ENCODE measurements at places on chromosomes 13 and 19.
A peak's percentile ranks its signal among the peaks of the same experiment; 100 is the strongest.

GRCh38 chr13:26621731-26622401 is 64.4 kb downstream of the WASF3 start:
- DNase-seq: no peak

- DNase-seq: no peak
These were observed 854 bp downstream of the RNASEH2B start for GRCh38 chr13:50910485-50910805.

DNA sequence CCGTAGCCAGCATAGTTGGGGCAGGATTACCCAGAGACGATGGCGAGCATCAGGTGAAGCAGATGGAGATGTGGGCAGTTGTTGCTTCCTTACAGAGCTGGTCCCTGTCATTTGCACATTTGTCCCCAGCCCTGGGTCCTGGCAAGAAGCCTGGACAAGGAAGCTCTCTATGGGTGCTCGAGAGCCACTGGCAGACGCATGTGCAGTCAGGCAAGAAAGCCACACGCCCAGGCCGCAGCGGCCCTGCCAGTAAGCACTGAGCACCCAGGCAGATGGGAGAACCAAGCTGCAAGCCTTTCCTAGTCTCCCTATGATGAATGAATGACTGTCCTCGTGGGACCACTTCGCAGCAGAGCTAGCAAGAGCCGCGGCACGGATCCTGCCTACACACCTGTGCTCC is 182.8 kb downstream of the FOXO1 start:
- no peak for DNase-seq

GRCh38 chr19:5487222-5487621 is 32.0 kb downstream of the ZNRF4 start:
- DNase-seq: no peak

DNA sequence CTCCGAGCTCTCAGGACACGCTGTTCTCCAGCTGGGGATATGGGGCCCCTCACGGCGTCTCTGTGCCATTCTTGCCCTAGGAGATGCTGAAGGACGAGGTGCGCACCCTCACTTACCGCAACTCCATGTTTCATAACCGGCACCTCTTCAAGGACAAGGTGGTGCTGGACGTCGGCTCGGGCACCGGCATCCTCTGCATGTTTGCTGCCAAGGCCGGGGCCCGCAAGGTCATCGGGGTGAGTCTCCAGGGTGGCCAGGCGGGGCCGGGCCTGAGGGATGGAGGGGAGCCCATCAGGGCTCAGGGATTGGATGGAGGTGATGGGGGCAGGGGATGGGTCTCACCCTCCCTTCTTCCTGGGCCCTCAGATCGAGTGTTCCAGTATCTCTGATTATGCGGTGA is 4.8 kb downstream of the PRMT1 start:
- DNase-seq: no peak

DNA sequence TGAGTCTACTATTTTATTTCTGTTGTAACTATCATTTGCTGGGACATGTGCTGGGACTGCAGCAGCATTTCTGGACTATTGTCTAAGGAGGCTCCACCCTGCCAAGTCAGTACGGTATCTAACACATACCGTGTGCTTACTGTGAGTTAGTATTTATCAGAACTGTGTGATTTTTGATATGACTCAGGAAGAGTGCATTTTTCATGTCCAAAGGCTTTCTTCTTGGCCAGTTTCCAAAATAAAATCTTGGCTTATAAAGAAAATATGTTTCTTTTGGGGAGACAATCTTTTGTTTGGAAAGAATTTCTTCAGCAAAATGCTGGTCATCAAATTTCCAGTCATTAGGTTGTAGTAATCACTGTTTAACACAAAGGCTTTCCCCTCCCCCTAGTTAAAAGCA is 11.6 kb downstream of the PARP4 start:
- no peak for DNase-seq

GRCh38 chr19:2042485-2043250 is 8.4 kb downstream of the MKNK2 start:
- no peak for DNase-seq

- DNase-seq: no peak
These were observed 31.4 kb downstream of the DNAJC3 start for GRCh38 chr13:95708391-95708774.

- no peak for DNase-seq
These were observed 18.3 kb upstream of the N4BP2L1 start for GRCh38 chr13:32446220-32446619.

DNA sequence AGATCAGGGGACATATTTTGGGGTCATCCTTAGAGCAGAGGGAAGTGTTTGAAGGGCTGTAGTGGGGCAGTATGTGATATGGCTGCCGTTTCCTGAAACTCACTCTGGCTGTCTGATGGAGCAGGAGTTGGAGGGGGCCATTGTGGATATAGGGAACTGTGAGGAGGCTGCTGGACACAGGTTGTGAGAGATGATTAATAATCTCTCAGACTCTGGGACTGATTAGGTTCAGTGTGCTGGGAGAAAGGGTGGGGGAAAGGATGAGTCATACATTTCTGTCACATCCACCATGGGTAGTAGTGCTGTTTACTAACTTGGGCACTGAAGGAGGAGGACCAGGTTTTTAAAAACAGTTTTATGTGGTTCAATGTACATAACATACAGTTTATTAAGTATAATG is 4.8 kb downstream of the B3GLCT start:
- no peak for DNase-seq

- DNase-seq: no peak
These were observed 360 bp upstream of the ZNF69 start for GRCh38 chr19:11887234-11887610.

DNA sequence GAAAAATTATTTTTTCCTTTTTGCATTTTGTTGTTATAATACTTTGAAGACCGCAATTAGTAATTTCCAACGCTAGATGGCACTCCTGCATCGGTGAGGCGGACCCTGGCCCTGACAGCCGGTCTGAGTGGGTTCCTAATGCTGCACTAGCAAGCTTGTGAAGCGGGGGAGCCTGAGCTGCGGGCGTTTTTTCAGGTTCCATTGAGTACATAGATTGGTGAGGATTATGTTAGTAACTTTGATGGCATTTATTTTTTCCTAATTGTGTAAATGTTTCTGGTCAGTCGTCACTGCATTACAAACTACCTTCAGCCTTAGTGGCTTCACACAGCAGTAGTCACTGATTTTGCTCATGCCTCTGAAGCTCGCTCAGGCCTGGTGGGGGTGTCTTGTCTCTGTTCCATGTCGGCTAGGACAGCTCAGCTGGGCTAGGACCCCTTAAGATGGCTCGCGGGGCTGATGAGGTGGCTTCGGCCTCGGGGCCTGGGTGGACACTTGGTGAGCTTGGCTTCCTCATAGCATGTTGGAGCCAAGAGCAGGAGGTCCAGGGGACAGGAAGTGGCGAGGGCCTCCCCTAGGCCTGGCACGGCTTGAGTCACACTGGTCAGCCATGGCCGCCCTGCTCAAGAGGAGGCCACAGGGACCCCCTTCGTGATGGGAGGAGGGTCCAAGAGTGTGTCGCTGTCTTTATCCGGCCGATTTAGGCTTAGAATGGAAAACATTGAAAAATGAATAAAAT is 25.0 kb downstream of the ERCC5 start:
- peak; percentile 54 for DNase-seq

DNA sequence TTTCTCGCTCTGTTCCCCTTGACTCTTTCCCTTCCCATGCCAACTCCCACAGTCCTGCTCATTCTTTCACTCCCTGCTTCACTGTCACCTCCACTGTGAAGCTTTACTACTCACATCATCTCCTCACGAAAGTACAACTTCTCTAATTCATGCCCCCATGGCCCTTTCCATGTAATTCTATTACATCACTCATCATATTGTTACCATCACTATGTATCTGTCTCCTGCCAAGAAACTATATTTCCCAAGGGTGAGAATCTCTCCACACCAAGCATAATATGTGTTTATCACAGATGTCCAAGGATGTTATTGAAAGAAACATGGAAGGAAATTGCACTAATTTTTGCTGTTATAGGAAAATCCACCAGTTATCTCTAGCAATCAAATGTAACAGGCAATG is 37.2 kb upstream of the LRCH1 start:
- no peak for DNase-seq

DNA sequence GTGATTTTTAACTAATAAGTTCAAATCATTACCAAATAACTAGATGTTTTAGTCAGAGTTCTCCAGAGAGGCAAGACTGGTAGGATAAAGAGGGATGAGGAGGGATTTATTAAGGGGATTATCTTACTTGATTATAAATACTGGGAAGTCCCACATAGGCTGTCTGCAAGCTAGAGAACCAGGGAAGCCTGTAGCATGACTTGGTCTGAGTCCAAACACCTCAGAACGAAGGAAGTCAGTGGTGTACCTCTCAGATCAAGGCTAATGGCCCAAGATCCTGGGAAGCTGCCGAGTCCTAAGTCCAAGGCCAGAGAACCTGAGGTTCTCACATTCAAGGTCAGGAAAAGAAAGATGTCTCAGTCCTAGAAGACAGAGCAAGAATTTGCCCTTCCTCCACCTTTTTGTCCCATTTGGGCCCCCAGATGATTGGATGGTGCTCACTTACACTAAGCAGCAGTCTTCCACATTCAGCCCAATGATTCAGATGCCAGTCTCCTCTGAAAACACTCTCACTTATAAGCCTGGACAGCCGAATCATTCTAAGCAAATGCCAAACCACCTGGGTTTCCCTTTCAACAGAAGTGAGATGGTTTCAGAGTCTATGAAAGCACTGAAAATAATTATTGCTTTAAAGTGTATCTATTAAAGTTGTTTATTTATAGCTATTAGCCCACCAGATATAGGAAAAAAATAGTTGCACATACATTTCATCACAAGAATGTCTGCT is 1599.2 kb downstream of the OLFM4 start:
- DNase-seq: no peak

DNA sequence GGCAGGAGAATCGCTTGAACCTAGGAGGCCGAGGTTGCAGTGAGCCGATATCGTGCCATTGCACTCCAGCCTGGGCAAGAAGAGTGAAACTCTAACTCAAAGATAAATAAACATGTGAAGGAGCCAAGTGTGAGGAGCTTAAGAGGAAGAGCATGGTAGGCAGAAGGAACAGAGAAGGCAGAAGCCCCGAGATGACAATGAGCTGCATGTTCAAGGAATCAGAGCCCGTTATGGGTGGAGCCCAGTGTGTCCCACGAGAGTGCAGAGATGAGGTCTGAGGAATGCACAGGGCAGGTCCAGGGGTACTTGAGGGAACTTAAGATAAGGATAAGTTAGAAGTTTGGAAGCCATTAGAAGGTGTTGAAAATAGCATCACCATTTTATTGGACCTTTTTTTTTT is 716 bp downstream of the FPR2 start:
- DNase-seq: no peak

DNA sequence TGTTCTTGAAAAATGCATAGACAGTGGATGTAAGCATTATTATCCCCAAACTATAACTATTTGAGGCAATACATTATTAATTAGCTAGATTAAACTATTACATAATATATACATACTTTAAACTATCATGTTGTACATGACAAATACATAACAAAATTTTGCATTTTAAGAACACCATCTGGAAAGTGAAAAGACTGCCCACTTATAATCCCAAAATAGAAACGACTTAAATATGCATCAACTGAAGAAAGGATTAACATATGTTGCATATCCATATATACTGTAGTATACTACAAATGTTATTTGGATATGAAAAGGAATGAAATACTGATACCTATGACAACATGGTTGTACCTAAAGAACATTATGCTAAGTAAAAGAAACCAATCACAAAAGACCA is 700.8 kb upstream of the SPRY2 start:
- DNase-seq: no peak

DNA sequence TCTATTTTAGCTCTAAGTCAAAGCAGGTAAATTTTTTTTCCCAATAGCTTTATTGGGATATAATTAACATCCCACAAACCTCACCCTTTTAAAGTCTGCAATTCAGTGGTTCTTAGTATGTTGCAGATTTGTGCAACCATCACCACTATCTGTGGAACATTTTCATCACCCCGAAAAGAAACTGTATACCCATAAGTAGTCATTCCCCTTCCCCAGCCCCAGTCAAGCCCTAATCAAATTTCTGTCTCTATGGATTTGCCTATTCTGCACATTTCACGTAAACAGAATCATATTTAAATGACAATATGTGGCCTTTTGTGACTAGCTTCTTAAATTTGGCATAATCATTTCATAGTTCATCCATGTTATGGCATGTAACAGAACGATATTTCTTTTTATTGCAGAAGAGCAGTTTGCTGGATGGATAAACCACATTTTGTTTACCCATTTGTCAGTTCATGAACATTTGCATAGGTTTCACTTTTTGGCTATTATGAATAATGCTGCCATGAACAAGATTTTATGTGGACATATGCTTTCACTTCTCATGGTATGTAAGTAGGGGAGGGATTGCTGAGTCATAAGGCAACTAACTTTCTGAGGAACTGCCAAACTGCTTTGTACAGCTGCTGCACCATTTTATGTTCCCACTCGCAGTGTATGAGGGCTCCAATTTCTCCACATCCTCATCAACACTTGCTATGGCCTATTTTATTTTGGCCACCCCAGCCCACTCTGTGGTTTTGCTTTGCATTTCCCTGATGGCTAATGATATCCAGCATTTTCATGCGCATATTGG is 10.9 kb downstream of the SLC46A3 start:
- peak; percentile 60 for DNase-seq

GRCh38 chr19:1455002-1455335 is 5.0 kb downstream of the APC2 start:
- peak; percentile 74 for DNase-seq

DNA sequence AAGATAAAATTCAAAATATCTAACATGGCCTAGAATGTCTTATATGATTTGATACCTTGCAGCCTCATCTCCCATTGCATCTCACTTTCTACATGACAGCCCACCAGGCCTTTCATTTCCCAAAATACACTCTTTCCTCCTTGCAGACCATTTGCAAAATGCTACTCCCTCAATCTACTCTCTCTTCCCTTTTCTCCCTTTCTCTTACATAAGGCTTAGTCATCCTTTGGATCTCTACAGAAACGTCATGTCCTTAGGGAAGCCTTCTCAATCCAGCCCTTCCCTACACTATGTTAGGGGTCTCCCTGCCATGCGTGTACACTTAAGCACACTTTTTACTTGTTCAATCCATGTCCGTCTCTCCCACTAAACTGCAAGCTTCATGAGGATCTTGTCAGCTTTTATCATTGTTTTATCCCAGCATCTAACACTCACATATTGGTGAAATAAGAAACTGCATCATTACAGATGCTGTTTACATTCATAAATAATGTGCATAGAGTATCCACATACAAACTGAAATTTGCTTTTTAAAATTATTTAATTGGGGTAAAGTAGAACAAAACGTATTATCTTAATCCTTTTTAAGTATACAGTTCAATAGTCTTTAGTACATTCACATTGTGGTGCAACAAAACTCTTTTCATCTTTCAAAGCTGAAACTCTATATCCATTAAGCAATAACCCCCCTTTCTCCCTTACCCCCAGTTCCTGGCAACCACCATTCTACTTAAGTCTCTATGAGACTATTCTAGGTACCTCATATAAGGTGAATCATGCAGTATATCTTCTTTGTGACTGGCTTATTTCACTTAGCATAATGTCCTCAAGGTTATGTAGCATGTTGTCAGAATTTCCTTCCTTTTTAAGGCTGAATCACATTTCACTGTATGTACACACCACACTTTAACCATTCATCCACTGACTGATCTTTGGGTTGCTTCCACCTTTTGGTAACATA is 11.5 kb upstream of the WBP4 start:
- no peak for DNase-seq

GRCh38 chr19:49188626-49189200 is 31.1 kb downstream of the TRPM4 start:
- DNase-seq: no peak

- no peak for DNase-seq
These were observed 27.6 kb downstream of the SCEL start for GRCh38 chr13:77563111-77563510.
